ENCODE measurements at places on chromosomes 7 and 10.

DNA sequence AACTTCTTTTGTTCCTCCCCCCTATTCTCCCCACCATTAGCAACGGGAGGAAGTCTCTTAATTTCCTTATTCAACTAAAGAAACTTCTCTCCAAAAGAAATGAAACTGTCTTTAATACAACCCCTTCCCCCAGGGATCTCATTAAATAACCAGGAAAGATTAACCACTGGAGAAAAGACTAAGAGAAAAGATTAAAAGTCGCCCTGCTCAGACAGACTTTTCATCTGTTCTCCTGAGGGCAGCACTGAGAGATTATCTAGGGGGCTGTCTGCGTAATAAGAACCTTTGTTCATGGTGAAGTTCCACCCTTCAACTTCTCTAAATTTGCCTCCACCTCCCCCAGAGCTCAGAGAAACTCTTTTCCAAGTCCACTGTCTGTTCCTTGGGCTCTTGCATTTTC lies 105.5 kb downstream of the HGF start:
- no peak for DNase-seq

DNA sequence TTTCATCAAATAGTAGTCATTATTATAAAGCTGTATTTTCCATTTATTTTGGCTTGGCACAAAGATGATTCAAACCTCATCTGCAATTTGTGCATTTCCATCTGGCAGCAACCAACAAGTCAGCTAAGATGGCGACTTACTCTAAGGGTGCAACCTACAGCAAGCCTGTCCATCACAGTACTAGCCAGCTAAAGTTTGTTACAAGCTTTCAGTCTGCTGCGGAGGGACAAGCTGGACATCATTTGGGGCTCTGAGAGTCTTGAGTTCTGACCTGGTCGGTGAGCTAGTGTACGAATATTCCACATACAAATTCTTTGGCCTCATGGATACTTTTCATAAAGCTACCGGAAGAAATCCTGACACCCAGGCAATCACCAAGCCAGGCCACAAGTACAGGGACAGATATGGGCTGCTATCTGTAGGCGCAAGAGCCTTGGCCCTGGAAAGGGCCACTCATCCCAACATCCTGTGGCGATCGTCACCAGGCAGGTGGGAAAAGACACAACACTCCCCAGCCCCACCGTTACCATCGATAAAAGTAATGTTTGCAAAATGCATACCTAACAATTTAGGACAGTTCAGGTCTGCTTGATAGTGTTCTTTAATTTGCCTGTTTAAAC lies 307.6 kb downstream of the SKIDA1 start:
- DNase-seq, result no peak

DNA sequence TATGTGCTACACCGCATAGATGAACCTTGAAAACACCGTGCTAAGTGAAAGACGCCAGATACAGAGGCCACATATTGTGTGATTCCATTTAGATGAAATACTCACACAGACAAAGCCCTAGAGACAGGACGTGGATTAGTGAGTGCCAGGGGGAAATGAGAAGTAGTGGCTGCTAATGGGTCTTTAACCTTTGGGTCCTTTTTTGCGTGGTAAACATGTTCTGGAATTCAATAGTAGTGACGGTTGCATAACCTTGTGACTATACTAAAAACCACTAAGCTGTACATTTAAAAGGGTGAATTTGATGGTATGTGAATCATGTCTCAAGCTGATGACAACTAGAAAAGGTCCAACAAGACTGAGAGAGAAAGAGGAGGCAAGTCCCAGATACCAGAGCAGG lies 15.6 kb downstream of the SMKR1 start:
- no peak for DNase-seq

DNA sequence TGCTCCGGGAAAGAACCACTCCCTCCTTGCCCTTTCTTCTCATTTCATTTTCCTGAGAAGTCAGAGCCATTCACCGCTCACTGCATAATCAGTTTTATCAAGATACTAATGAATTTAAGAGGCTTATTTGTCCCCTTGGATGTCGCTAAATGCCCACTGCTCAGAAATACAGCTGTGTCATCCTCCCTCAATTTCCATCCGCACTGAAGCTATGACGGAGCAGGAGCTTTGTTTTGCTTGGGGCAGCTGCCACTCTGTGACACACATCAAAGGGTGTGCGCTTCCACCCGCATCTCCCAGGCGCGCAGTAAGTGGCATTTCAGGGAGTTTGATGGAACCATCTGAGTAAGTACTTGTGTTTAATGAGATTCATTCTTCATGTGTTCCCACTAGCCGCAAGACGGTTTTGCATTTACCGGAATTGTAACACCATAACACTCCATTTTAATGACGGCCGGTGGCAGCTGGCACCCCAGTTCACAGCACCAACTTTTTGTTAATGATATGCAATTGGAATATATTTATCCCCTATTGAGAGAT lies 103.8 kb upstream of the PARD3 start:
- no peak for DNase-seq

DNA sequence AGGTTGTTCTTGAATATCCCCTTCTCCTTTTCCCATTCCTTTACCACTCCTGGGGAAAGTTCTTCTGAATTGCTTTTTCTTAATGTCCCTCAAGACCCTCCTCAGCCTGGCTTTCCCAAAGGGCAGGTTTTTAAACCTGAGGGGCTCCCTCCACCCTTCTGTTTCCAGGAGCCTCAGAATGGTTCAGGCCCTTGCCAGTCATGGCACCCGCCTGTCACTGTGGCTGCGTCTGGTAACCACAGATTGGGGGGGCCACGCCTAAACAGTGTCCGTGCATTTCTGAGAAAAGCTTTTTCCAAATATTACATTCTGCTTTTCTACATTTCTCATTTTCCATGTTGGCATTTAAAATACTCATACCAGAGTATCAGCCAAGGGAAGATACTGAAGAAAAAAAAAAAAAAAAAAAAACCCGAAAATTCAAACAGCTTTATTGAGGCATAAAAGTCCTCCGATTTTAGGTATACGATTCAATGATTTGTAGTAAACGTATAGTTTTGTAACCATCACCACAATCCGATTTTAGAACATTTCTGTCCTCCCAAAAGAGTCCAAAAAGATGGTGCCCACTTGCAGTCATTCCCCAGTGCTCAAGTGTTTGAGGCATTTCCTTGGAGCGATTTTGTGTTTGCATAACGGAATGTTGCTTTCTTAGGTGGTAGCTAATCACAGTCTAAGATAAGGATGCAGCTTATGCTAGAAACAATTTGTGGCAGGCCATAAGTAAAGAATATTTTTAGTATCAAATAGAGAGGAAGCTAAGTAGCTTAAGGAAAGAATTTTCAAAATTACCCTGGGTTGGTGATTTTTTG lies 22.1 kb downstream of the HKDC1 start:
- no peak for DNase-seq

DNA sequence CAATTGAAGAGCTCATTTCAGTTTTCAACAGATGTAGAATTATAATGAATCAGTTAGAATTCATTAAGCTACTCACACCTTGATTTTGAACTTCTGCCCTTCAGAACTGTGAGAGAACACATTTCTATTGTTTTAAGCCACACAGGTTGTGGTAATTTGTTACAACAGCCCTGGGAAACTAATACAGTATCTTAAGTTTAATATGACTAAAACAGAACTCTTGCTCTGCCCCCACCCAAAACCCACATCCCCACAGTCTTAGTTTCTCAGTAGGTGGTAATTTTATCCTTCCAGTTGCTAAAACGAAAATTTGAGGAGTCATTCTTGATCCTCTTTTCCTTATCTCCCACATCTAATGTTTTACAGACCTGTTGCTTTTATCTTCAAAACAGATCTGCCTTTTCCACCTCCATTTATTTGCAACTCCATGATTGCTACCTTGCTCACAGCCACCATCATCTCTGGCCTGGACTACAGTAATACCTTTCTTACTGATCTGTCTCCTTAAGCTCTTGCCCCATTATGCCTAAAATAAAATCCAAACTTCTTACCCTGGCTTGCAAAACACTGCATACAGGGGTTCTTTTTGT lies 72.8 kb upstream of the NXPH1 start:
- DNase-seq, result no peak

GRCh38 chr7:55573234-55573900 lies 1.1 kb upstream of the VOPP1 start:
- DNase-seq, result peak; percentile 39

DNA sequence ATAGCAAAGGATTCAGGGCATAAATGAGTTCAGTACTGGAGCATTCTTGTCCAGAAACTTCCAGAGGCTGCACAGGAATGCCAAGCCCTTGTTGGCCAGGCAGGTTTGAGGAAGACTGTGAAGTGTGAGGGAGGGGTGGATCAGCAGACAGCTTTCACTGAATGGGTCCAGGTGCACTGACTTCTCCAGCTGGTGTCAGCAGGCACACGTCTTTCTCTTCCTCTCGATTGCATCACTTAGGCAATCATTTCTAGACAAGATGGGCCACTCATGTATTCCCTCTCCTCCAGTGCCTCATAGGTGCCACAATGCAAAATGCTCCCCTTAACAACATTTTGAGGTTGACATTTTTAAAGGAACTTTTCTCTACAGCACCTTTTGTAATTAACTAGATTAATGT lies 15.6 kb upstream of the PLEKHS1 start:
- DNase-seq, result peak; percentile 17

DNA sequence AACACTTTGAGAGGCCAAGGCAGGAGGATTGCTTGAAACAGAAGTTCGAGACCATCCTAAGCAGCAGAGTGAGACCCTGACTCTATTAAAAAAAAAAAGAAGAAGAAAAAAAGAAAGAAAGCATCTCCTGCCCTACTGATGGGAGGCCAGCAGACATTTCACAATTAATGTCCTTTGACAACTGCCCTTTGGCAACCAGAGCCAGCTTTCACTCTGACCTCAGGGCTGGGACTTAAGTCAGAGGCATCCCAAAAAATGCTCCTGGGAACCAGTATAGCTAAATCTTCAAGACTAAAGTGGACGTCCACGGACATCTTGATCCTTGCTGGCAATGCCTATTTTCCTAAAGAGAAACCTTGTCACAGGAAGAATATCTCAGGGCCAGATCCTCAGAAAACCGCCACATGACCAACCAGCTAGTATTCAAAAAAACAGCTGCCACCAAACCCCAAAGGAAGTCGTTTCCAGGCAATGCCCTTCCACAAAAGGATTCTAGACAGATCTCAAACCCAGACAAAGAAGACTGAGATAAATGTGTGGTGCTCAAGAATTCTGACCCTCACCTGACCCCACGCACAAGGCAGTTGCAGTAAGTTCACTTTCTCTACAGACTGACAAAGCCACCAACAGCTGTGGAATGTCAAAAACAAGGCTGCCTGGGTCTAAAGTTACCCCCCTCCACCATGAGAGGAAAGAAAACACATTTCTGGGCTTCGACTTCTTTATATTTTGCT lies 18.4 kb downstream of the GFRA1 start:
- DNase-seq, result no peak

GRCh38 chr7:33700001-33700899 lies 205.1 kb upstream of the BMPER start:
- DNase-seq, result no peak

DNA sequence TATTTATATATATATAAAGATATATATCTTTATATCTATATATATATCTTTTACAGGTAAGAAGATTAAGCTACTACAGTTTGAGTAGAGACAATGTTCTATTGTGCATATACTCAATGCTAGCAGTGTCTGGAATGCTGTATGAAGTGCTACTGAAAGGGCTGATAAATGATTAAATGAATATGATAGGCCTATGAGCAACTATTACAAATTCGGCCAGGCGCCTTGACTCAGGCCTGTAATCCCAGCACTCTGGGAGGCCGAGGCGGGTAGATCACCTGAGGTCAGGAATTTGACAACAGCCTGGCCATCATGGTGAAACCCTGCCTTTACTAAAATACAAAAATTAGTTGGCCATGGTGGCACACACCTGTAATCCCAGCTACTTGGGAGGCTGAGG lies 297.1 kb downstream of the CACNA2D1 start:
- no peak for DNase-seq

DNA sequence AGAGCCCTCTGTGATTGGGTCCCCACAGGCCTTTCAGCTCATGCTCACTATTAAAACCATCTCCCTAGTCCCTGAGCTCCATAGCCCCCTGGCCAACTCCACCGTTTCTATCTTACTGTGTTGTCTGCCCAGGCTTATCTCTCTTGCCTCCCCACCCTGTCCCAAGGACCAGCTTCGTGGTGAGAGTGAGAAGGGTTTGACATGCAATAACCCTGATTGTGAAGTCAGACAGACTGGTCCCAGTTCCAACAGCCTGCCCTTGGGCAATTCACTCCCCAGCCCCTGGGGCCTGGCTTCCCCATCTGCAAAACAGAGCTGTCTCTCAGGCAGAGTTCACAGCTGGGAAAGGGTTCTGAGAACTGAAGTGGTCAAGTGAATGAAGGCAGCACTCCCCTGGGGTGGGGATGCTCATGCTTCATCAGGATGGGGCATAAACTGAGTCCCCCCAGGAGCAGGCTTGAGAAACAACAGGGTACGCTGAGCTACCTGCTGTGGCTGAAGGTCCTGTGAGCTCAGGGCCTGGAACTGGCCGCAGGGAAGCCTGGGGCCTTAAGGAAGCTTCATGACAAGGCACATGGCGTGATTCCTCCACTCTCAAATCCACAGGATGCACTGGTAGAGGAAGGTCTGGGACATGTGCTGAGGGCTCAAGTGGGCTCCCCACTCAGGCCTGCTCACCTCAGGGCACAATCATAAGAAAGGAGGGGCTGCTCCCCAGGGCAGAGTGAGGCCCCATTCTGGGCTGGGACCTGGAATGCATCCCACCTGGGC lies 1.8 kb upstream of the PPIF start:
- no peak for DNase-seq

DNA sequence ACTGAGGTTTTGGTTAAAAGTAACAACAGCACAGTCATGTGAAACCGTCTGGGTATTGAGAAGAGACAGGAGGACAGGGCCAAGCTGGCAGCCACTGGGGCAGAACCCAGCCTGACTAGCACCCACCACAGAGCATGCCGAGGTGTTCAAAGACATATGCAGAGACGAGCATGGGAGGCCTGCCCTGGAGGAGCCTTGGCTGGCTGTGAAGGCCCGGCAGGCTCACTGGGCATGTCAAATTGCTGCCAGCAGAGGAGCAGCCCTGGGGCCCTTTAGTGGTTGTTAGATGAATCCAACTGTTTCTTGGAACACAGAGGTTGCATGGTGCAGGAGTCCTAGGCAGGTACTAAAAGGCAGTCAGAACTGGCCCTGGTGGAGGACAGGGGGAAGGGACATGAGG lies 5.0 kb upstream of the GDF2 start:
- no peak for DNase-seq
